Smooth muscle cell of the brain vasculature (primary cell): ENCODE measurements at places on chromosomes 4 and X.

- no peak for DNase-seq
These were observed 131.4 kb downstream of the COL25A1 start for GRCh38 chr4:109171070-109171469.

DNA sequence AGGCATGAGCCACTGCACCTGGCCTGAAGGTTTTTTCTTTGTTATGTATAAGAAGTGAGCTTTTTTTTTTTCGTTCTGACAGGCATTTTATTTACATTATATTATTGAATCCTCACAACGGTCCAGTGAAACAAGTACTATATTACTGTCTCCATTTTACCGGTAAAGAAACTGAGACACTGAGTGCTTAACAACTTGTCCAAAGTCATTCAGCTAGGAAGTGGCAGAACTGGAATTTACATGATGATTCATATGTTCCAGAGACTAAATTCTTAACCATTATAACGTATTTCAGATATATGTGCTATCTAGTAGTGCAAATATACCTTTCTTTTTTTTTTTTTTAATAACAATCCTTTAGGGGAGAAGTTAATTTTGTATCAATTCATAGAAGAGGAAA lies 18.4 kb upstream of the SLC6A14 start:
- DNase-seq, result no peak

DNA sequence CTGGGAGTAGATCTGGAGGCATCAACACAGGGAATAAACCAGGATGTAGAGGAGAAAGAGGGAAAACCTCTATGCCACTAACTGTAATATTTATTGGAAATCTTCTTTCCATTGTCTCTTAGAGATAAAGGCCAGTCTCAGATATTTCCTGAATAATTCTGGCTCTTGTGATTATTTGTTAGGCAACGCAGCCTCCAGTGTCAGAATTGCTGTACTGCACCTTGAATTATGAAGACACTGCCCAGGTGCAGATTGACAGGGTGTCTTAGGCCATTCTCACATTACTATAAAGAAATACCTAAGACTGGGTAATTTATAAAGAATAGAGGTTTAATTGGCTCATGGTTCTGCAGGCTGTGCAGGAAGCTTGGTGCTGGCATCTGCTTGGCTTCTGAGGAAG lies 100.7 kb upstream of the ZDHHC15 start:
- no peak for DNase-seq

DNA sequence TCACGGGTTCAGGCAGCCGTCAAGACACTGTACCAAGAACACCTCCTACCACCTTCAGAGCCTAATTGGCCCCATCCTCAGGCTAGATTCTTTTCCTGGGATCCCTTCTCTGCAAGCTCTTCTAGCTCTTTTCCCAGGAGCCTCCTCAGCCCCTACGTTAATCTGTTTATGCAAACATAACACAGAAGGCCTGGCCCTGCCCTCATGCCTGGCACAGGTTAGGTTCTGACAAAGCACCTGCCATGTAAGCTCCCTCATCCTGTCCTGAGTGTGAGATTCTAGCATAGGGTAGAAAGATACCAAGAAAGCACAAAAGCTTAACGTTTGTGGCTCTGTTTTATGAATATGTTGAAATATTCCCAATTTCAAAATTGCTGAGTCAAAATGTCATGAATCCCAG lies 93.6 kb downstream of the IRF2 start:
- DNase-seq, result no peak

- DNase-seq, result no peak
These were observed 161.0 kb downstream of the PPP1R2C start for GRCh38 chrX:42616981-42617380.

GRCh38 chrX:85620466-85620865 lies 241.0 kb upstream of the POF1B start:
- no peak for DNase-seq

GRCh38 chr4:175514174-175514573 lies 297.9 kb downstream of the GPM6A start:
- no peak for DNase-seq

DNA sequence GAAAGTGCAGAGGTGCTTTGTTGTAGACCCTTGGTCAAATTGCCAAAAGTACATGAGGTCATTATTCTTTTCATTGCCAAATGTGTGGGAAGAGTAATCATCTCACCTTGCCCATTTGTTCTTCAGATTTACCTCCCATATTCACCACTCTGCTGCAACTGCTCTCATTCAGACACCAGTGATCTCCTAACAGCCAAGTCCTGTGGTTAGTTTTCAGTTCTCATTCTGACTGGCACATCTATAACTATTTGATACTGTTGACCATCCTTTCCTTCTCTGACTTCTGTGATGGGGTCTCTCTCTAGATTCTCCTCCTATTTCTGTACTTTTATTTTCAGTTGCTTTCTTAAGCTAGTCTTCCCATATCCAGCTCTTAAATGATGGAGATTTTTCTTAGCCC lies 39.8 kb downstream of the GRIA3 start:
- DNase-seq, result no peak

- DNase-seq, result no peak
These were observed 92.1 kb upstream of the COX18 start for GRCh38 chr4:73161527-73162185.

DNA sequence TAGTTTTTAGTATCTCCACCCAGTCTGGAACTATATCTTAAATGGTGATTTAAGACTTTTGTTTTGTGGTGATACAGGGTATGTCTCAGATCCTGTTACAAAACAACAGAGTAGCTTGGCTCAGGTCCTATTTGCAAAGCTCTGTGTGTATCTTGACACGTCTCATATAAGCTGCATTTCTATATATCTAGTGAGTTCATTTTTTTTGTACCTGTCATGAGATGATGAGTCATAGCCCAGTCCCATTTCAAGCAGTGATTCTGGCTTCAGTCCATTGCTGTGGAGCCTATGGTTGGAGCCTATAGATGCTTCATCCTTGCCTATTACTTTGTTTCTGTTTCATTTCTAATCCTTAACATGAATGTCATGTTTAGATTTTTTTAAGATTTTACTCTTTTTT lies 23.0 kb downstream of the GRXCR1 start:
- no peak for DNase-seq

DNA sequence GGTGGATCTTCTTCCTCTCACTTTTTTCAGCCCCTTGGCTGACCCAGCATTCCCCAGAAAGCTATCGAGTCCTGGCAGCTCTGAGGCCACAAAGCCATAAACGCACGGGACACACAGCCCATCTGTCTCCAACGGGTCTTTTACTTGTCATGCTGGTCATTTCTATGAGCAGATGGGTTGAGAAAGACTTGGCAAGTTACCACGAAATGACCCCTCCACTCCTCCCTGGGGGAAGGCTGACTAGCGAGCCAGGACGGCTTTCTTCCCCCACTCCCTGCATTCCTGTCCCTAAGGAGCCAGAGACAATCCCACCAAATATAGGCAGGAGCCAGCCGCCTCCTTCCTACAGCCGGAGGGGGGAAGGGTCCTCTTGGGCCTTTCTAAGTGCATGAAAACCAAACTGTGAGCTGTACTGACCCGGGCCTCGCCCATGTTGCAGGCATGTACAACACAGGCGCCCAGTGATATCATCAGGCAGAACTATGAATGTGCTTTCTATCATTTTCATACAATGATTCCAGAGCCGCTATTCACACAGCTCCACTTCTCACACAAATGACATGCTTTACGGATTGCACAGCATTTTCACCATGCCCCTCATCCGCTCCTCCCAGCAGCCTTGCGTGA lies 28.6 kb downstream of the AFAP1 start:
- no peak for DNase-seq

DNA sequence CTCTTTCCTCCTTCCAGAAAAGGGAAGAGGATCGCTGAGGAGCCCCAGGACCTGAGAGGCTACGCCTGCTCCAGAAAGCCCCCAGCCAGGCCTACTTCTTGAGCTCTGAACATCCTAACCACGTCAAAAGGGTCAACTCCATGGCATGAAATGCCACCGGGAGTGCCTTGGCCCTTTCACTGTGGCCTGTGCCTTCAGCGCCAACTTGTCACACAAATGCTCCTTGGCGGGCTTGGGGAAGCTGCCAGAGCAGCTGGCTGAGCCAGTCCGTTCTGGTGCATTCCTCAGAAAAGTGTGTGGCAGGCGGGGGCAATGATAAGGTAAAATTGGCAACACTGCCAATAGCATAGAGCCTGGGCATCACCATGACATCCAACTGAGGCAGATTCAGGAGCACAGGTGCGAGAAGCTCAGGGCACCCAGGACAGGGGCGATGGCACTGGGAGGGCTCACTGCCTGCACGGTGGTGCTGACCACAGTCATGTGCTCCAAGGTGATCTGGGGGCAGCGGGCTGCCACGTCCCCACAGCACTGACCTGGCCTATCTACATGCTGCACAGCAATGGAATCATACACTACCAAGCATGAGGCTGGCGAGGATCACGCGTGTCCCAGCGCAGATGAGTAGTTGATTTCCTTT lies 12.1 kb upstream of the TREX2 start:
- no peak for DNase-seq

- no peak for DNase-seq
These were observed 3.1 kb downstream of the TNMD start for GRCh38 chrX:100587861-100588260.

DNA sequence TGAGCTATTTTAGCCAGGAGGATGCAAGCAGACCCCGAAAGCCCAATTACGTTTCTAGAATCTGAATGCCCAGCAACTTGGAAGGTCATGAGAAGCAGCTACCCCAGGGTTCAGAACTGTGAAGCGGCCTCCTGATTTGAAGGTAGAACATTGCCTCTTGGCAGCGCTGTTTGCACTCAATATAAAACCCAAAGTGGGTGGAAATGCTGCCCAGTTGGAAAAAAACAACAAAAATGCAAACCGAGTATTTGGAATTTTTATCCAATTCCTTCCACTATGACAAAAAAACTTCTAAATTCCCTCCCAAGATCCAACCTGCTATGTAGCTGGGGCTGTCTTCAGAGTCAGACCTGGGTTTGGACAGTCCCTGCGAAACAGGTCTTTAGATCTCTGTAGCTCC lies 103.3 kb upstream of the RBPJ start:
- DNase-seq, result no peak

DNA sequence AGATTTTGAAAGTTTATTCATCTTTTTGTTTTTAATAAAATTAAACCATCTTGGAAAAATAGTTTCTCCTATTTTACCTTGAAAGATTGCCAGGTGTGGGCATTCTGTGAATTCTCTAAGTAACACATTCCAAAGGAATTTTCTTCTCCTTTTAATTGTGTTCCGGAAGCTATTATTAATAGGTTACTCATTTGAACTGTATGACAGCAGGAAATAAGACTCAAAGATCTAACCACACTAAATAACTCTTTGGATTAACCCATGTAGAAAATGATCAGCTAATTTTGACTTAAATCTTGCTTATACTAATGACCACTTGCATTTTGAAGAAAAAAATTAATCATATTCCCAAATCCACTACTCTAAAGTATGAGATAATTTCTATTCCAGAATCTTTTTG lies 17.6 kb upstream of the CCNI start:
- DNase-seq, result no peak

GRCh38 chrX:118698516-118699170 lies 28.8 kb upstream of the IL13RA1 start:
- DNase-seq, result no peak

GRCh38 chr4:149845743-149846142 lies 30.1 kb upstream of the IQCM start:
- no peak for DNase-seq

DNA sequence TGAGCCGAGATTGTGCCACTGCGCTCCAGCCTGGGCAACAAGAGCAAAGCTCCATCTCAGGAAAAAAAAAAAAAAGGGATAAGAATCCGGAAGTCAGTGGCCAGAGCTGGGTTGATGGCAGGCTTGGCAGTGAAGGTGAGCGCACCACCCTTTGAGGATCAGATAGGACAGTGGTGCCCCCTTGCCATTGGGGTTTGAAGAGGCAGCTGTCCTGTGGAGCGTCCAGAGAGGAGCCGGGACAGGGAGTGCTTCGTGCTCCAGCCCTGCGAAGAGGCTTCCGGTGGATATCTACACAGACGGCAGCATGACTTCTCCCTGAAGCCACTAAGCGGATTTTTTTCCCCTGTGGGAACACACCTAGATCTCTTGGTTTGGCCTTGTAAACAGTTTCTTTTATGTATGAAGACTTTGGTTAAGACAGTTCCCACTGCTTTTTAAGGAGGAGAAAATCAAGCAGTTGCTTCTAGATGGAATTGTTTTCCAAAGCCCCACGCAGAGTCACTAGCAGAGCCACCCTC lies 6.5 kb downstream of the TBC1D14 start:
- DNase-seq, result no peak

DNA sequence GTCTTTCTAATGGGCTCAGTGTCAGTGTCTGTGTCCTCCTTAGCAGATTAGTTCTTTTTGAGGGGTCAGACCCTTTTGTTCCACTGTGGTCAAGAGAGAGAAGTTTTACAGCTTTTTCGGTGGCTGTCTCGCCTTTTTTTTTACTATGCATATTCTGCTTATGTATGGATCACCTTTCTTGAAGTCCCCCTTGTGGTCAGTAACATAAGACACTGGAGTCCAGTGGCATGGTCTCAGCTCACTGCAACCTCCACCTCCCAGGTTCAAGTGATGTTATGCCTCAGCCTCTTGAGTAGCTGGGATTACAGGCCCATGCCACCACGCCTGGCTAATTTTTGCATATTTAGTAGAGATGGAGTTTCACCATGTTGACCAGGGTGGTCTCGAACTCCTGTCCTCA lies 54.0 kb upstream of the PGRMC2 start:
- DNase-seq, result no peak

DNA sequence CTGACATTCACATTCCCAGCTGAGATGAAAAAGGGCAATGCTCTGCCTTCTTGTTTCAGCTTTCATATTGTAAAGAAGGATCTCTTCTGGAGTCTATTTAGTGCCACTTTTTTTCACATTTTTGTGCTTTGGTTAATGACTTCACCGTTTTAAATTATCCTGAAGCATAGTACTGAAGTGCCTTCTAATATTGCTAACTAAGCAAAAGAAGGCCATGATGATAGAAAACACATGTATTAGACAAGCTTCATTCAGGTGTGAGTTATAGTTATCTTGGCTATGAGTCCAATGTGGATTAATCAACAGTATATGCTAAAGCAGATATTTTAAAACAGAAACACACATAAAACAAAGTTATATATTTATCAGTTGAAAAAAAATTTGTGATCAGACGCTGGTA lies 40.4 kb downstream of the NXT2 start:
- DNase-seq, result no peak

GRCh38 chr4:33340168-33340567 lies 2620.0 kb downstream of the PCDH7 start:
- no peak for DNase-seq

GRCh38 chr4:134057356-134057755 lies 144.2 kb downstream of the PABPC4L start:
- DNase-seq, result no peak

GRCh38 chr4:2799224-2799911 lies 6.5 kb downstream of the SH3BP2 start:
- no peak for DNase-seq

DNA sequence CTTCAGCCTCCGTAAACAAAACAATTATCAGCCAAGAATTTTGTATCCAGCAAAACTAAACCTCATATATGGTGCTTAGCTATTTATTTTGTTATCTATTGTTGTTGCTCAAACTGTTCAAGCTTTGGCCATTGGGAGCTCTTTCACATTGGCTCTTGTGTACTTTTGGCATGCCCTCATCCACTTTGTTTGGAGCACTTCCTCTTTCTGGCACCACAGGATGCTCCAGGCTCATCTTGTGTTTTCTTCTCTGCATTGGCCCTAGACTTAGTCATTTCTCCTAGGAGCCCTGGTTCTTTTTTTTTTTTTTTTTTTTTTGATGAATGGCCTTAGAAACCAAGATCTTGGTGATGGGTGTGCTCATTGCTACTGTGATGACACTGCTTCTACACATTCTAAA lies 74.5 kb downstream of the DIPK2B start:
- DNase-seq, result no peak

- DNase-seq, result no peak
These were observed 478.8 kb upstream of the SPANXN1 start for GRCh38 chrX:144768540-144768939.
